WTC11 (cell line): ENCODE measurements at places on chromosomes 4 and X. TPM values are rescaled to one million over a fixed set of nuclear protein-coding genes. Genes with fewer than 3 reads are reported as not detected.
A peak's percentile ranks its signal among the peaks of the same experiment; 100 is the strongest.

TXK gene
- total RNA-seq: 0.39 to 0.70 TPM (median 0.41 TPM) in 3 replicates

ADH1C gene
- total RNA-seq: 0.22 to 0.23 TPM in 2 of 3 replicates, not detected in the other

SORBS2 gene
- total RNA-seq: 29.5 to 44.5 TPM (median 31.4 TPM) in 3 replicates

HTR2C gene
- 1.7 to 2.4 TPM (median 2.3 TPM) in 3 replicates for total RNA-seq

TEX11 gene
- 0.18 to 0.31 TPM (median 0.23 TPM) in 3 replicates for total RNA-seq

S100P gene
- total RNA-seq: 0.55 TPM in 1 of 3 replicates, not detected in the others

FAT4 gene
- 6.6 to 10.5 TPM (median 6.8 TPM) in 3 replicates for total RNA-seq

KDR gene
- total RNA-seq: 80.8 to 88.7 TPM (median 87.2 TPM) in 3 replicates

IDS gene
- total RNA-seq: 13.3 to 21.7 TPM (median 18.0 TPM) in 3 replicates

TCEAL7 gene
- total RNA-seq: 5.6 to 7.7 TPM (median 7.2 TPM) in 3 replicates

MUC7 gene
- total RNA-seq: not detected in 3 replicates

LONRF3 gene
- 0.09 to 0.18 TPM in 2 of 3 replicates, not detected in the other for total RNA-seq

DNA sequence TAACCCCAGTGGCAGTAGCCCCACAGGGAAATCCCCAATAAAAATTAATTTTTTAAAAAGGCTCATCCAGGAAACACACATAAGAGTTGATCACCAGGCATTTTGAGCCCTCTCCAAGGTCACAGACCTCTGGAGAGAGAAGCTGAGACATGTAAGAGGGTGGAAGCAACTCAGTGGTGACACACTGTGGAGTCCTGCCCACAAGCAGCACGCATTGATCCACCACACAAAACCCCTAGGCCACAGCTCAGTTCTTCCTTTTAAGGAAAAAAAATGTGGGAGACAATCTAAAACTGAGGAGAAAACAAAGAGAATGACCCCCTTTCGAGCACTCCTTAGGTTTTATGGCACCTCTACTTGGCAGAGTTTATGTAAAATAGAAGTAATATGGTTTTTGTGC, 71.7 kb upstream of the S100G start:
- DNase-seq: no peak

DNA sequence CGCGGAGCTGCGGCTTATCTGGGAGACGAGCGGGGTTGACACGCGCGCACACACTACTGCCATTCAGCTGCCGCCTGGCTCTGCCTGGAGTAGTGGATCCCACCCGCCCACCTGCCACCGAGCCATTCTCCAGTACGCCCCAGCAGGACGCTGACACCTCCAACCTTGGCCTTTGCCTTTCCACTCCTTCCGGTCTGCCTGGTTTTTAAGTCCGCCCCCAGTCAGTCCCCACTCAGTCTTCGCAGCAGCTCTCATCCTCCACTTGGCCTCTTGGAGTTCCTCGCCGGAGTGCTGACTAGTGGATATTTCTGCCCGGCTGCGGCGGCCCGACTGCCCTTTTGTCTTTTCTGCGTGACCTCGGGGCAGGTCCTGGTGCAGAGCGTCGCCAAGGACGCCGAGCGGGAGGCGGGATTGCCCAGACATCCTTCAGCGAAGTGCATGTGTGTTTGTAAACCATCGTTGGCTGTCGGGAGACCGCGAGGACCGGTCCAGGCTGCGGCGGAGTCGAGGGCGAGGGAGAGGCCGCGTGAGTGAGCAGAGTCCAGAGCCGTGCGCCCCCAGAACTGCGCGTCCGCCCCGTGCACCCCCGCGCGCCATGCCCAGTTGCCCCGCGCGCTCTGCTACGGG, 1.1 kb downstream of the SLIT2 start:
- DNase-seq: peak; percentile 33

GRCh38 chr4:150037251-150037856, 40.9 kb upstream of the DCLK2 start:
- DNase-seq: no peak

DNA sequence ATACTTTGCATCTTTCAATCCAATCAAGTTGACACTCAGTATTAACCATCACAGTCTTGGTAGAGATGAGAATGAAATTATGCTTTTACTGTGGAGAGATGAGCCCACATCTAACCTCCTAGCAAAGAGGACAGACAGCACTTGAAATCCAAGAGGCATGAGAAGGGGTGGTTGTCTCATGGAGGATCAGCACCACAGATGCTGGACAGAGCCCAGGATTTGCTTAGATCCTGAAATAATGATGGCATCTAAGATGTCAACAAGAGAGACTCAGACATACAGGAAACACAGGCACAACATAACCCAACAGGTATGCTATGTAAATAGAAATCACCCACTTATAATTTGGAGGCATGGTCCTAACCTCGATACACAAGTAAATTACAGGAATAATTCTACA, 74.3 kb upstream of the VCX2 start:
- DNase-seq: peak; percentile 10

- no peak for DNase-seq
Observed at GRCh38 chr4:32488690-32489089, 1768.5 kb downstream of the PCDH7 start.

DNA sequence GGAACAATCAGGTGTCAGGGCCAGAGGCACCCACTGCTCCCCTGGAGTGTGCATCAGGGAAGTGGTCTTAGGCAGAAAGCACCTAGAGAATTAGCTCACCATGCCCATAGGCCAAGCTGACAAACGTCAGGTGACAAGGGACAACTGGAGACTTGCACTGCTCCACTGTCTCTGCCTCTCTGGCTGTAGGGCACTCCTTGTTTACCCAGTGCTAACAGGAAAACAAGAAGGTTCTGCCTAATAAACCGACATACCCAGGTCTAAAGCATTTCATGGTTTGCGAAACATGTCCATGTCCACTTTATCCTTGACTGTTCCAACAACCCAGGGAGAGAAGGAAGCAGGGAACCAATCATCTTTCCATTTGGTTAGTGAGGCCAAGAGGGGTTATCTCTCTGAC, 92.5 kb upstream of the MAMLD1 start:
- no peak for DNase-seq

GRCh38 chrX:53644751-53645150, 41.8 kb downstream of the HUWE1 start:
- DNase-seq: no peak

DNA sequence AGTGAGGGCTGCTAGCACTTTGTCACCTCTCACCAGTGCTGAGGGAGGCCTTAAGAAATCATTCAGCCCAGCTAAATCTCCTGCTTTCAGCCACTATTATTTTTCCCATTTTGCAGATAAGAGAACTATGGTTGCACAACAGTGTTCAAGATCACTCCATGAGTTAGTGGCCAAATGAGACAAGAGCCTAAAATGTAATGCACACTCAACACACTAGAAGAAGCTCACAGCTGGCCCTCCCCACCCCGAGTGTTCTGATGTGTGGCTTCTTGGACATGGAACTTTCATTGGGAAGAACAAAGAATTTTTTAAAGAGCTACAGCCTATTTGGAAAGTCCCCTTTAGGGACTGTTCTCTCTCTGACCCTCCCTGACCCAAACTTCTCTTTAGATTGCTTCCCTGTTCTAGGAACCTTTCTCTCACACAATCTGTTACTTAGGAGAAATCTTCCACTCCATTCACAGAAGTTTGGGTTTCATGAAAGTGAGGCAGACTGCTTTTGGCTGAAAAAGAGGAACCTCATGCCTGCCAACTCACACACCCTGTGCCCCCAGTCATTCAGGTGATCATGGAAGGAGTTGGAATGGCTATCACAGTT, 44.0 kb upstream of the CT47C1 start:
- DNase-seq: no peak

- no peak for DNase-seq
Observed at GRCh38 chr4:71287305-71287704, 51.5 kb upstream of the SLC4A4 start.

GRCh38 chrX:119427024-119427794, 28.1 kb downstream of the SLC25A43 start:
- no peak for DNase-seq

- no peak for DNase-seq
Observed at GRCh38 chr4:7120341-7120740, 52.5 kb upstream of the GRPEL1 start.

DNA sequence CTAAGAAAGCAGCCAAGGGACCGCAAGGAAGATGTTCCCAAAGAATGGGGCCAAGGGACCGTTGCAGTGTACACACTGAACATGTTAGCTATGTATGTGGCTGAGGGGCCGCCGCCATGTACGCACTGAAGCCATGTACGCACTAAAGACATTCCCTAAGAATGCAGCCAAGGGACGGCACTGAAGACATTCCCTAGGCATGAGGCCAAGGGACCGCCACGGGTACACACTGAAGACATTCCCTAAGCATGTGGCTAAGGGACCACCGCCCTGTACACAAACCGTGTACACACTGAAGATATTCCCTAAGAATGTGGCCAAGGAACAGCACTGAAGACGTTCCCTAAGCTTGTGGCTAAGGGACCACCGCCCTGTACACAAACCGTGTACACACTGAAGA, 54.0 kb downstream of the DHRSX start:
- DNase-seq: no peak

DNA sequence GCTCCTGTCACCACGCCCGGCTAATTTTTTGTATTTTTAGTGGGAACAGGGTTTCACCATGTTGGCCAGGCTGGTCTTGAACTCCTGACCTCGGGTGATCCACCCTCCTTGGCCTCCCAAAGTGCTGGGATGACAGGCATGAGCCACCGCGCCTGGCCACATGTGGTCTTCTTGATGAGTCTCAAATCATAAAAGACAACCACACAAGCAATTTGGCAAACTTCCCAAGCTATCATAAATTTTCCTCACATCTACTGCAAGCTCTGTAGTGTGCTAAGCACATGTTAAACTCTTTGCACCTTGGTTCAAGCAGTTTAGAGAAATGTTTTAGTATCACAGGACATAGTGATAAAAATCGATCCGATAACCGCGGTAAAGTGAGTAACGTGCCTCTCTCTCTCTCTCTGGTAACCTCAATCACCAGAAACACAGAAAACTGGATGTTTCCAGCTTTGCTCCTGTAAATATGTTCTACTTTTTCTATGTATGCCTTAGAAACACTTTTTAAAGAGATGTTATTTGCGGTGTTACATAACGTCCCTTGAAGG, 256.8 kb downstream of the DHRSX start:
- DNase-seq: no peak
